ENCODE measurements at places on chromosomes 11 and 22. TPM values are rescaled to one million over a fixed set of nuclear protein-coding genes. Genes with fewer than 3 reads are reported as not detected.

CSRP3 gene
- not detected for total RNA-seq

SLC5A12 gene
- not detected for total RNA-seq

CAPN5 gene
- total RNA-seq, result 9.5 TPM

LRRN4CL gene
- not detected for total RNA-seq

DNA sequence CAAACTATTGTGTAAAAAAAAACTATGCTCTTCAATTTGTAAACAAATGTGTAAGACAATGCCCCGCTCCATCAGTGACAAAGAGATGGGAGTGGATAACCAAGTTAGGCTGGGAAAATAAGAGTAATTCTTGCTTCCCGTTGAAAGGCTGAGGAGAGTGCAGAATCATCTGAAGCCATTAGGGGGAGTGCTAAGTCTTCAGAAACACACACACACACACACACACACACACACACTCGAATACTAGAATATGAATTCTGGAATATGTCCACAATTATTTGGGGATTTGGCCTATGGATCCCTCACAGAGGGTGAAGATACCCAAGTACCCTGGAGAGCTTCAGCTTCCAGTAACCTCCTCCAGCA lies 27.8 kb upstream of the ROBO3 start:
- DNase-seq, result no peak

GRCh38 chr11:77300695-77301094 lies 791 bp downstream of the GDPD4 start:
- no peak for DNase-seq

- no peak for DNase-seq
Observed at GRCh38 chr11:130549393-130549999, 101.1 kb downstream of the ADAMTS15 start.

- DNase-seq, result no peak
Observed at GRCh38 chr11:44539971-44540370, 25.5 kb upstream of the CD82 start.

DNA sequence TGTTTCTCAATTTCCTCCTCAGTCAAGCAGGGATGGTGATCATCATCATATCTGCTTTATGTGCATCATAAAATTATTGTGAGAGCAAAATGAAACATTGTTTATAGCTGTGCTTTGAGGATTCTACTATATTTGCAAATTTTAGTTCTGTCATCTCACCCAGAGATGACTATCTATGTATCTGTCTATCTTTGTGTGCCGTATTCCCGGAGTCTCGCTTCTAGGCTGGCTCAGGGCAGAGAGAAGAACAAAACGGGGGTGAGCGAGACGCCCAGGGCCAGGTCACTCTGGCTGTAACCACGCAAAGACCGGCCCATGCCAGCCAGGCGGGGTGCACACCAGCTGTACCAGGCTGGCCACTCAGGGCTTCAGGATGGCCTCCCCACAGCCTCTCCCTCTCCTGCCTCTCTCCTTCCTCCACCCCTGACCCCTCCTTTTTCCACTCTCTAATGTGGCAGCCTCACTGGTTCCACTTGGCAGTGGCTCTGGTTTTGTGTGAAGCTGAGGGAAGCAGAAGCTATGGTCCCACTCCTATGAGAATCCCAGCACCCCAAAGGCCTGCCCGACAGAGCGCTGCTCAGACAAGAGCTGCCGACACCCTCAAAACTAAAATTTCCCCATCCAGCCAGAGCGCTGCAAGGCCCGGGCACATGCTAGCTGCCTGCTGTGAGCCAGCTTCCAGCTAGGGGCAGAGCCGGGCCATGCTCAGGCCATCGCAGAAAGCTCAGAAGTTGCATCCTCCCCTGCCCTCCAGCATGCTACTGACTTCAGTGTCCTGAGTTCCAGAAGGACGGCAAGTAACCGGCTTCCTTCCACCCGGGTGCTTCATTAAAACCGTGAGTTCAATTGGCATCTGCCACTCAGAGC lies 139.5 kb upstream of the TBCEL start:
- DNase-seq, result no peak

- peak; percentile 50 for DNase-seq
Observed at GRCh38 chr11:116853461-116854073, 16.1 kb upstream of the APOA1 start.

DNA sequence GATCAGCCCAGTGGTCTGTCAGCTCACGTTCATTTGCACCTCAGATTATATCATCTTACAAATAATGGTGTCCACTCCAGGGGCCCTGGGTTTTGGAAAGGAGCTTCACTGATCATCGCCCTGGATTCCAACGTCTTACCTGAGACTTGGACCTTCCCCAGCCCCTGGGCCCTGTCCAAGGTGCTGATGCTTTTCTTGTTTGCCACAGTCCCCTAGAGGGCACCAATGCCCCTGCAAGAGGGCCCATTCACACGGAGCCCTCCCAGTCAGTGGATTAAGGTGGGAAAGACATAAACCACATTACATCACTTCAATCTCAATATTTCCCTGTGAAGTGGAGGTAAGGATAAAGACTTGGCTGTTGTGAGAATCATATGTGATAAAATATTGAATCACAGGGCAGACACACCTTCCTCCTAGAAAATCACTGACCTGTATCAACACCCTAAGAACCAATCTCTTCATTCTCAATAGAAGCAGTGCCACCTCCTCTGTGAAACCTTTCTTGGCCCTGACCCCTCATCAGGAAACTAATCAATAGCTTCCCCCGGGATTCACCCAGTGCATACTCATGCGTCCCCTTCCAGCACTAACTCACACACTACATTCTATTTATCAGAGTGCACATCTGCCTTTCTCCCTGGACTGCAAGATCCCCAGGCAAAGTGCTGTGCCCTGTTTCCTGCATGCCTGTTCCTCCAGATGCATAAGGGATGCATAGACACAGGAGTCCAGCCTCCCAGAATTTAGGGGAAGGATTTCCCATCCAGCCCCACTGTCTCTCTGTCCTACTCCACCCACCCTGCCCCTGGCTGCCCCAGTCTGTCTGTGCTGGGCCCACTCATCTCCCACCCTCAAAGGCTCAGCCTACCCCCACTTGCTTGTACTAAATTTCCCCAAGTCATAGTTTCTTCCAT lies 167.0 kb downstream of the BUD13 start:
- no peak for DNase-seq

DNA sequence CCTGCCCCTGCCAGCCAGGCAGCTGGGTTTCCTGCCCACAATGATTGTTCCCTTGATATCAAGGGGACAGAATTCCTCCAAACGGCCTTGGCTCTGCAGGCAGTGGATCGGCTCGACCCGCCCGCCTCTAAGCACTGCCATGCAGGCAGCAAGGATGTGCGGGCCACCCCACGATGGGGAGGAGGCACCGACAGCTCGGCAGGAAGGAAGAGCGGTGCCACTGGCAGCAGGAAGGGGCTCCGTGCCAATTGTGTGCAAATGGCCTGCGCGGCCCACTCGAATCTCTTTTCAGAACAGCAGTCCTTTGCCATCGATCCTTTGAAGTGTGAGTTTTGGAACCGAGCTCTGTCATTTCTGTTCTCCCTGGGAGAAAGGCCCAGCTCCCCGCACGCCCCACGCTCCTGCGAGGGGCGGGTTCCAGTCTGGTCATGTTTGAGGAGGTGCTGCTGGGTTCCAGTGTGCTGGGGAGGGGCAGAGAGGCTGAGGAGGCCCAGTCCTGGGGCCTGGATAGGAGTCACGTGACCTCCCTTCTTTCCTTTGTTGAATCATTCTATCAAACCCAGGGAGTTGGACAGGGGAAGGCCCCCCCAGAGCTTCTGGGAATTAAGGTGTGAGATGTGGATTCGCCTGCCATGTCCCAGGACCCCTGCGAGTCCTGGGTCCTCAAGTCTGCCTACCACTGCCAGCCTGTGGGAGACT lies 406.0 kb downstream of the CTTN start:
- no peak for DNase-seq

GRCh38 chr11:15544353-15544752 lies 429.6 kb downstream of the INSC start:
- no peak for DNase-seq

GRCh38 chr11:120384476-120384875 lies 48.3 kb downstream of the ARHGEF12 start:
- DNase-seq, result no peak

GRCh38 chr11:57674251-57674650 lies 6.3 kb downstream of the ZDHHC5 start:
- DNase-seq, result no peak

All from naive thymus-derived CD8-positive, alpha-beta T cell (primary cell).